ENCODE measurements at places on chromosomes 2 and 18. TPM values are rescaled to one million over a fixed set of nuclear protein-coding genes. Genes with fewer than 3 reads are reported as not detected.
A peak's percentile ranks its signal among the peaks of the same experiment; 100 is the strongest.

- DNase-seq: peak; percentile 83
These were observed 856 bp downstream of the TIA1 start for GRCh38 chr2:70247364-70248180.

GRCh38 chr2:240277807-240278522 lies 137.5 kb upstream of the OTOS start:
- no peak for DNase-seq

GRCh38 chr2:46569766-46570165 lies 90.4 kb downstream of the TMEM247 start:
- DNase-seq: no peak

DNA sequence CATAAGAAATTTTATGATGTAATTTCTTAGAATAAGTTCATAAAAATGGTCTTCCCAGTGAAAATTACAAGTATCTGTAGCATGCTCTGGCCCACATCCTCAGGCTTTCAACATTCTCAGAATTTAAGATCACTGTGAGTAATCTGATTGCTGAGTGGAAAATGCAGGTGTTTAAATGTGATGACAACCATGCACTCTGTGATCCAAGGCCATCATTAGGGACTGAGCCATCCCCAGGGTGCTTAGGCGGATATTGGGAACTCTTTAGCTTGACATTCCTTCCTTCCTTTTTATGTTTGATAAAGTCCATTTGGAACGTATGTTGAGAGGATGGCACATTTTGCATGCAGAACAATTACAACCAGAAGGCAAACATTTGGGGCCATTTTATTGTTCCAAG lies 95.5 kb downstream of the ARL4C start:
- DNase-seq: peak; percentile 92

- peak; percentile 38 for DNase-seq
These were observed 400.5 kb upstream of the MEIS1 start for GRCh38 chr2:66034467-66034866.

DNA sequence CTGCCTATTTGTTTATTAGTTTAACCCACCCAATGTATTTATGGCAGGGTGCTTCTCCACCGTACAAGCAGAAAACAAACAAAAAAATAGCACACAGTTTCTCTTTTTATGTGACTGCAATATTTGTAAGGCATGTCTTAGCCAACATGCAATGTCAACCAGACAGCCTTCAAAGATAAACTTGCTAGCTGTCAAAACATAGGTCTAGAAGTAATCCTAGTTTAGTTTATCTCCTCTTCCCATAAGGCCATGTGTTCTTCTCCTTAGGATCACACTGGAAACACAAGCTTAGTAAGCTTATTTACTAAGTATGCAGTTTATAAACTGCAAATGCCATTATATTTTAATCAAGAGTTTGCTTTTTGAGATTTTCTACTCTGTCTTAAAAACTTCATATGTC lies 75.6 kb downstream of the LDAH start:
- no peak for DNase-seq

DNA sequence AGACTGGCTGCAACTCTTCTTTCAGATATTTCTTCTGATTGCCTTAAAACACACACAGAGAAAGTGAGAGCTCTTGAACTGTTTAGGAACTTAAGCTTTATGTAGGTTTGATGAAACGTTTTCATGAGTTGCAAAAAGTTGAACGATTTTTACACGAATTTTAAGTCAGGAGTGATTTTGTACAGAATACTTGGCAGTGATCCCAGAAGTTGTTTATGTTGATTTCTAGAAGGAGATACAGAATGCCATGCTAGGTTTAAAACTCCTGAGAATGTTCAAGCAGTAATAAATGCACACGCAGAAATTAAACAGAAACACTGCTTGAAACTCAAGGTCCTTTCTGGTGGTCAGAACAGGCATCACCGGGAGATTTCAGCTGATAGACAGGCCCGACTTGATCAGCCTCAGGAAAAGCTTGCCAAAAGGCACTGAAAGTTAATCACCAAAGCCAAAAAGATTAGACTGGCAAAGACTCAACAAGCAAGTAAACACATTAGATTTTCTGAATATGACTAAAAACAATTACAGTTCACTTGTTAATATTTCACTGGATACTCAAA lies 123.1 kb downstream of the SOCS6 start:
- no peak for DNase-seq

LYPD6B gene
- total RNA-seq: not detected

DNA sequence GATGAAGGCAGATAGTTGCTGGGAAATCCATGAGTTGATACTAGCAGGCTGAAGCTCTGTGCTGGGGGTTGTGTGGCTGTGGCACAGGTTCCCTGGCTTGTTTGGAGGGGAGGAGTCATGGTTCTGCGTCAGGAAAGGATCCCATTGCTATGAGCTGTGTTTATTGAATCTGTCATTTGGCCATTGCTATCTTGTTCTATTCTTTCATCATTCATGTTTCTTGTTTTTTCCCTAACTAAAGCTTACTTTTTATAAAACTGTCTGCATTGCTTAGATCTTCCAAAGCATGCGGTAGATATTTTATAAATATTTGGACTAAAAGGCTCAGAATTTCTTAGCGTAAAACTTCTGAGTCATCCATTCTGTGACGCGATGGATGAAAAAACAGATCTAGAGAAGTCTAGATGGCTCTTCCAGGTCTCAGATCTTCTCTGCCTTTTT lies 335.3 kb downstream of the PTPRM start:
- DNase-seq: no peak

ACMSD gene
- total RNA-seq: not detected

GALNT5 gene
- total RNA-seq: 9.6 TPM

DNA sequence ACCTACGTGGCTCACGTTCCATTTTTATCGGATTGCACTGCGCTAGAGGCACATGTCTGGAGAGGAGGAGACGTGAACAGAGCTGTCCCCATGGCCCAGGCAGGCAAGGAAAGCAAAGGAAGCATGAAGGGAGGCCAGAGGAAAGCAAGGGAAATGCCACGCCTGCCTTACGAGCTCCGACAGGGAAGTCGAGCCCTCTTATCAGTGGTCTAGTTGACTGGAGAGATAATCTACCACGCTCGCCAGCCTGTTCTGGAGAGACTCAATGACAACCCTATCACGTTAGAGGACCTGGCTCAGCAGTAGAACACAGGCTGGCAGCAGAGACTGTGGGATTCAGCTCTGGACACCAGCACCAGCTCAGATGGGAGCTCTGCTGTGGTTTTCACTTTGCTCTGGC lies 202.6 kb upstream of the ID2 start:
- DNase-seq: no peak

BOLA3 gene
- 31.0 TPM for total RNA-seq

DNA sequence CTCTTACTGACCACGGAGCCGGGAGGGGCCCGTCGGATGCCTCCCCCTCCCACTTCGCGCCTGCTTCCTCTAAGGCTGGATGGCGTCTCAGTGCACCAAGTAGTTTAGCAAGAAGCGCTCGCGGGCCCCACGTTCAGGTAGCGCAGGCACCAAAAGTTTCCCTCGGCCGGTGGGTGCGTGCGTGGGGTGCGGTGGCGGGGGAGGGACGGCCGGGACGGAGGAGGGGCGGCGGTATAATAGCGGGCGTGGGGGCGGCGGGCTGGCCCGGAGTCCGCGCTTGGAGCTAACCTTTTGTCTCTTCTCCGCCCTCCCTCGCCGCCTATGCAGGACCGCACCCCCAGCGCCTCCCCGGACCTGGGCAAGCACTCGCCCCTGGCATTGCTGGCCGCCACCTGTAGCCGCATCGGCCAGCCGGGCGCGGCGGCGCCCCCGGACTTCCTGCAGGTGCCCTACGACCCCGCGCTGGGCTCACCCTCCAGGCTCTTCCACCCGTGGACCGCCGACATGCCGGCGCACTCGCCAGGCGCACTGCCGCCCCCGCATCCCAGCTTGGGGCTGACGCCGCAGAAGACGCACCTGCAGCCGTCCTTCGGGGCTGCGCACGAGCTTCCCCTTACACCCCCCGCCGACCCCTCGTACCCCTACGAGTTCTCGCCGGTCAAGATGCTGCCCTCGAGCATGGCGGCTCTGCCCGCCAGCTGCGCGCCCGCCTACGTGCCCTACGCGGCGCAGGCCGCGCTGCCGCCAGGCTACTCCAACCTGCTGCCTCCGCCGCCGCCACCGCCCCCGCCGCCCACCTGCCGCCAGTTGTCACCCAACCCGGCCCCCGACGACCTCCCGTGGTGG lies 1.0 kb downstream of the SP5 start:
- DNase-seq: no peak

- peak; percentile 75 for DNase-seq
These were observed 50.8 kb downstream of the CCBE1 start for GRCh38 chr18:59646228-59646962.

DNA sequence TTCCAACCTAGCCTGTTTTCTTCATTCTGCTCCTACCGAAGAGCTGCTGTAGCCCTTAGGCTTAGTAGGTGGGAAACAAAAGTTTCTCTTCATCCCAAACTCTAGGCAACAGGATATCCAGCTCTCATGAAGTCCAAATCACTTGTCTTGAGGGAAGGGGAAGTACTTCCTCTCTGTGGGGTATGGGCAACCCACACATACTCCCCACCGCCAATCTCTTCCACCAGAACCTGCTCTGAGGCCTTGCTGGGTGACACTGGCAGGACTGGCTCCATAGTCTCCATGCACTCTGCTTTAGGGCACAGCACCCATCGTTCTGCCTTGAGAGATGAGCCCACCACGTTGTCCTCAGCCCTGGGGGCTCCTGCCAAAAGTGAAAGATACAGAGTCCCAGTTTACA lies 173.0 kb downstream of the NCK2 start:
- DNase-seq: no peak

DNA sequence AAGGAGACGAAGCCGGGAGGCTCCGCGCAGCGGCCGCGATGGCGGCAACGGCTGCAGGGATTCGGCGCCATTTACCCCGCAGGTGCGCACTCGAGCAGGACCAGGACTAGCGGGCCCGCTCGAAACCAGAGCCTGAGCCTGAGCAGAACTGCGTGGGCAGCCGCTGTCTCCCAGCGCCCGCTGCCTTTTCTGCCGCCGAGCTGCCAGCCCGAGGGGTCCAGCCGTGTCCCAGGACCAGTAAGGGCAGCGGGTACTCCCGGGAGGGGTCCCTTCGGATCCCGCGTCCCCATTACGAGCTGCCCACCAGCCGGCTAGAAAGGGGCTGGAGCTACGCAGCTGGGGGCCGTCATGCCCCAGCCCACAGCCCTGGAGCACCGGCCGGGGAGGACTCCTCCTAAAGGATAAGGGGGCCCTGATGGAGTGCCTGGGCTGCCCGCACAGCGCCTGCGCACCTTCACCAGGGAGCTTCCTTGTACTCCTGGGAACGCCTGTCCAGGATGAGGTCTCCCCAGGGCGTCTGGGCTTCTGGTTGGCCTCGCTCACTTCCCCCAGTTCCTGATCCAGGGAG lies 9.9 kb downstream of the ALPP start:
- DNase-seq: no peak

DNA sequence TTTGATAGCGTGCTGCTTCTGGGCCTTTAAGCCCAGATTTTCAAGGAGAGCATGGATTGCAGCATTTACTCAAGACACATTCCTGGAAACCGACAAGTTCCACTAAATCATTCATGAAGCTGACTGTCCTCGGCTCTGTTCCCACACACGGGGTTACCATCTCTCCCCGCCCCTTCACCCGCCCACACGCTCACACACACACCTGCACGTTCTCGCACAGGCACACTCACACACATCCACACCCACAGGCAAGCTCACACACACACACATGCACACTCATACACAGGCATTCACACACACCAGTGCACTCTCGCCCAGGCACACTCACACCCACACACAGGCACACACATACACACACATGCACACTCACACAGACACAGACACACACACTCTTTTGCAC lies 150.0 kb upstream of the AGAP1 start:
- no peak for DNase-seq

MAB21L4 gene
- total RNA-seq: not detected

SP5 gene
- total RNA-seq: 5.0 TPM

DNA sequence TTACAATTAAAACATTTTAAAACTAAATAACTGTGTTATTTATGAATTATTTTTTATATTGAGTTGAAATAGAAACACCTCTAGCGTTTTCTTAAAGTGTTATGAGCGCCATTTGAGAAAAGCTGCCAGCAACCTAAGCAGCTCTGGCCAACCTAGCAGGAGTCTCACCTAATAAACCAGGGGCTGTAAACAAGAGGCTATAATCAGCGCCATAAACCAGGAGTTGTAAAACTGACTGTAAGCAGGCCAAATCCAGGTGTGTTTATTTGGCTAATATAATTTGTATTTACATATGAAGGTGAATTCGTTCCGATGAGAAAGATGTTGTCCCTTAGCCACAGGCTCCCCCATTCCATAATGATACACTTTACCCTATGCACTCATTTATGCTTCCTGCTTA lies 34.7 kb downstream of the LRRTM1 start:
- no peak for DNase-seq

DNA sequence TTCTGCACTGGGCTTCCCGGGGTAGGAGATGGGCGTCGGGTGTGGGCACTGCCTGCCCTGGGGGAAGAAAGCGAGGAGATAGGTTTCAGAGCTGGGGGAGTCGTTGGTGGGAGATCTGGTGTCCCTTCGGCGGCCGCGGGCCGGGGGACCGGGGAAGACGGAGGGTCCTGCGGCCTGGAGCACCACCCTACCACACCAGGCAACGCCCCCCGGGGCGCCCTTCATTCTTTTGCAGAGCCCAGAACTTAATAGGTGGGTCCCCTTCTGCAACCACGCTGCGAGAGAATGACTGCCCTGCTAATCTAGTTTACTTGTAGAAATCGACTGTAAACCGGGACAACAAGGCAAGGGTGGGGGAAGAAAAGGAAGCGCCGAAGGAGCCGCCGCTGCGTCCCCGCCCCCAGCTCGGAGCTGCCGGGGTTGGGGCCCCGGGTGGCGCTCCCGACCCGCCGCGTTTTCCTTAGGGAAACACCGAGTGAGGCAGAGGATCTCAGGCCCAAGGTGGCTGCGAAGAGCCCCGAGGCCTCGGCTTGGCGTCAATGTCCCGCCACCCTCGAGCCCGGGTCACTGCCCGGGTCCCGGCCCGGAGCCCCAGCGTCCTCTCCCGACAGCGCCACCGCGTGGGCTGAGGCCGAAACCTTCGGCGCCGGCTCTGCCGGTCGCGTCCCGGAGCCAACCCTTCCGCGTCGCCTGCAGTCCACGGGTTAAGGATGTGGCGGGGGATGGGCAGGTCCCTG lies 5.4 kb upstream of the SATB2 start:
- DNase-seq: peak; percentile 69

DNA sequence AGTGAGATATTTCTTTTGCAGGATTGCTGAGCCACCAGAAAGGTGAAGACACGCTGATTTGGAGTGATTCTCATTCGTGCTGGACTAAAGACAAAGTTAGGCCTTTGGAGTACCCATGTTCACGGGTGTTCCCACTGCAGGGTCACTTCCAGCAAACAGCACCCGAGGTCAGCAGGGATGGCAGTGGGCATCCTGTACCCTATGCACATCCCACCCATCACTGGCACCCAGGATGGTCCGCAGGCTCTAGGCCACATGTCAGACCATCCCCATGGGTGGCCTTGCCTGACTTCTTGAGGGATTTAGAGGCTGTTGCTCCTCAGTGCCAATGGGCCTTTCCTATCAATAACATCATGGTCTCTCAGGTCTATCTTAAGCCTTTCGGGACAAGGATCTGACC lies 39.3 kb upstream of the TMEM17 start:
- no peak for DNase-seq

GRCh38 chr2:11242542-11243174 lies 87.4 kb downstream of the SLC66A3 start:
- DNase-seq: no peak

All from muscle of leg (tissue), 16 donors.